Fibroblast of skin of back (primary cell): ENCODE measurements at places on chromosomes 7 and 10.

GRCh38 chr7:25565002-25565401 is 336.7 kb upstream of the NPVF start:
- no peak for DNase-seq

GRCh38 chr7:1703871-1704810 is 34.1 kb downstream of the ELFN1 start:
- no peak for DNase-seq

DNA sequence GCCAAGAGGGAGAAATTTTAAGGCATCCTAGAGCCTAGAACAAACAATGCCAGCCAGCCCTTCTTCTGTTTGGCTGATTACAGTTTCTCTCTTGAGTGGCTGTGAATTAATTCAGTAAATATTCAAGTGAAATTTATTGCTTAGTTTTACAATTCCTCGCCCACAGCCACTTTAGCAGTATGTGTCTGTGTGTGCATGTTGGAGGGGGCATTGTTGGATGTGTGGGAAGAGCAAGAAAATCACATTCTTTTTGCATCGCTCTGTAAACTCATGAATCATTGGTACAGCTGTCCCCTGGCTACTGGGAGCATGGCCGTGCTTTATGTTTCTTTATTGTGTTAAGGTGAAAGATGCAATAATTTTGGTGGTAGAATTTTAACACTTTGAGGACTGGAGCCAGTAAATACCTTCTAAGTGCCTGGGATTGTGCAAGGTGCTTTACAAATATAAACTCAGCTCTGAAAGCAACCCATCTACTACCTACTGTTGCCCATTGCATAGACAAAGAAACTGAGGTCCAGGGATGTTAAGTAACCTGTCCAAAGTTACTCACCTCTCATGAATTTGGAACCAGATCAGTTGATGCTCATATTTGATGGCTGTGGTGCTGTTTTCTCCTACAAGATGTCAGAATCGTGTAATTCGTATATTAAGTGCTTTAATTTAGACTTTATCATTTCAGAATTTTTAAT is 89.9 kb upstream of the BTBD16 start:
- peak; percentile 59 for DNase-seq

DNA sequence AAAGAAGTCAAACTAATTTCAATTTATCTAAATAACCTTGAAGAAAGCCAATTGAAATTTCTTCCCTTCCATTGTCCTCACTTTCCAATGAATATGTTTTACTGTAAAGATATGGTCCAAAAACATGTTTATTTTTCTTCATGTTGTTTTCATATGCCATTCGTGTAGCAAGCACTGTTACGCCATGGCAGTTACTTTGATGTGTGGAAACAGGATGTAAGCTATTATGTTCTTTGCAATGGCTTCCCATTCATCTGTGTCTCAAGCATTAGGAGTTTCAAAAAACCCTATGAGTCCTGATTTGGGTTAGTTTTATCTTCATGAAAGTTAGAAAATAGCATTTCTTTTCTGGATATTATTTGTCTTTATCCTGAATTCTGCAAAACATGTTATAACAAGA is 31.0 kb downstream of the GPR141 start:
- DNase-seq, result no peak

- DNase-seq, result no peak
These were observed 402 bp downstream of the MAFK start for GRCh38 chr7:1530946-1531262.

- DNase-seq, result peak; percentile 64
These were observed 10.8 kb downstream of the STAMBPL1 start for GRCh38 chr10:88890681-88891381.

DNA sequence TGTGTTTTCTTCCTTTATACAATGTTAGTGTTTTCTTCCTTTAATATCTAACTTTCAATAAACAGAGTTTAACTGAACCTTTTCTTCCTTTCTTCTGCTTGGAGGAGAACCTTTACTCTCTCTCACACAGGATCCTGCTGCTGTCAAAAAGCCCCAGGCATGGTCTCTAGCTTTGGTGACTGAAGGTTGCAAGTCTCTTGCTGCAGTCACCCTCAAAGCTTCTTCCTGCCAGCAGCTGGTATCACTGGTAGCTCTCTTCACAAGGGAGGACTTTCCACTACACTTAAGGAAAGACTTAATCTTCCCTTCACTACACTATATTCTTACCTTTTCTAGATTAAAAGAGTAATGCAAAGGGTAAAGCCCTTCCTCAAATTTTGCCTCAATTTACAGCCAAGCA is 153.4 kb downstream of the SGMS1 start:
- peak; percentile 7 for DNase-seq

DNA sequence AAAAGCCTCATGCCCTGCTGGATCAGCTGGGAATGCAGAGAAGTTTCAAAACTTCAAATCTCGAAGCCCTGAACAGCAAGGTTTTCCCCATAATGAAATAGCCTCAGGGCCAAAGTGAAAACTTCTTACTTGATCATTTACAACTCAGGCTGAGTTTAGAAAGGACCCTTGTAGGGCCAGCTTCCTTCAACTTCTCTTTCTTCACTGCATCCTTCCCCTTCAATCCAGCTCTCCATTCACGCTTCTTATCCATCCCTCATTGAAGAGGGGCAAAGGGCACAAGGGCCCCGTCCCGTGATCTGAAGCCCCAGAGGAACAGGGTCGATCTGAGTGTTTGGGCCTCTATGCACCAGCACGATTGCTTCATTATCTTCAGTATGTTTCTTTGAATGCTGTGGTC is 392.2 kb upstream of the CELF2 start:
- no peak for DNase-seq

DNA sequence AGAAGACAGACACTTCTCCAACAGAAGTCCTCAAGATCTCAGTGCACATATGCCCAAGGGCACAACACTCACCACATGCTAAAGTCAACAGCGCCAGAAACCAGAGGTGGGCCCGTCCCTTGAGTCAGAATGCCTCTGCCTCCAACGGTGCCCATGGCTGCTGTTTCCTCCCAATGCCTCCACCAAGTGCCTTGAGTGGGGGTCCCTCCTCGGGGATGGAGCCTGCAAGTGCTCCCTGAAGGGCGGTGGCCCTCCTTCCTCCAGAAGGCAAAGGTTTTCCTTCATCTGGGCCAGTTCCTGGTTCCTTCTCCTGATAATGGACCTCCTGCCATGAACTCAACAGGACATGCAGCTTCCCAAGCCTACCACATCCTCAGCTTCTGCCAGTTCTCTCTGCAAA is 58.5 kb downstream of the TNS3 start:
- no peak for DNase-seq

- no peak for DNase-seq
These were observed 12.6 kb upstream of the OPALIN start for GRCh38 chr10:96371356-96371755.

- DNase-seq, result no peak
These were observed 33.5 kb upstream of the RNF148 start for GRCh38 chr7:122736183-122736582.

DNA sequence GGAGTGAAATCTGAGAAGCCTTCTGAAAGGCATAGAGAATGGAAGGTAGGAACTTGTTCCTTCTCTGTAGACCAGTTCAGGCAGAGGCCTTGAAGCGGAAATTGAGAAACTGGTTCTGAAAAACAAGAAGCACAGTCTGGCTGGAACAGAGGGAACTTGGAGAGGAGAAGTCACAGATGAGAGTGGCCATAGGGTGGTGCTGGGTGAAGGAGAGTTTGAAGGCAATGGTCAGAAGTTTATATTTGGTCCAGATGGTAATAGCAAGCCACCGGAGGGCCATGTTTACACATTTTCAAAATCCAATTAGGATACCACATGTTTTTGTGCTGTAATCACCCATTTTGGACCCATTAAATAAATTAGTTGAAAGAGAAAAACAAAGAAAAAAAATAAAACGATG is 692.5 kb downstream of the INHBA start:
- DNase-seq, result no peak

DNA sequence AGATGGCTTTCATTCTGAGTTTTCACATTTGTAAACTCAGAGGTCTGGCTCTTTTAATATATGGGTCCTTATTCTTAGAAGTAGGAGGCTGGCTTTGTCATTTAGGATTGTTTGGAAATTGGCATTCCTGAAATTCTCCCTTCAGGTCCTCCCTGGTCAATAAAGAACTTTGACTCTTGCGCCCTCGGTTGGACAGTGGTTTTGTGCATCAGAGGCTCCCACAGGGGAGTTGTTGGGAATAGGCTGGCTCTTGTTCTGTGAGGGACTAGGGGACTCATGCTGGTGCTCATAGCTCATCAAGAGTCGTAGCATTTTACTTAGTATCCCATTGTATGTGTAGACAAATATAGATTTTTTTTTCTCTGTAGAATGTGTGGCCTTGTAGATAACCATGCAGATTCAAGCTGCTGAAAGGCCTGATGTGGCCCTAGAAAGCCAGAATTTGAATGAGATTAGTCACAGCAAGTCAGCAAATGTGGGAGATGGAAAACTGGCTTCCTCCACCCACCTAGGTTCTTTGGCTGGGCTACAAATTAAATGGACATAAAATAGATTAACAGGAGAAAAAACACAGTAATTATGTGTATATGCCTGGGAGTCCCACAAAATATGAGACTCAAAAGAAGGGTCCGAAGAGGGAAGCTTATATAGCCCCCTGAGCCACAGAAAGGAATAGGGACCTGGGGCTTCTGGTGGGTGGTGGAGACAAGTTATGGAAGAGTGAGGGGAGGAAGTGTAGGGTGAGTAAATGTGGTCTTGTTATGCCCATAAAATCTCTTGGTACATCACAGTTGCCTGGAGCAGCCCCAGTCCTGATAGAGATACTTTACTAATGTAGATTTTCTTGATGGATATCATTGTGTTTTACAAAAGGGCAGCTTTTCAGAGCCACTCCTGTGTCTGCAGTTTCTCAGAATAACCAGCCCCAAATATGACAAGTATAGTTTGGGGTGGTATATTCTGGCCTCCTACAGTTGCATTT is 94.6 kb upstream of the BTBD16 start:
- DNase-seq, result no peak
